ENCODE measurements at places on chromosomes 2 and 18. TPM values are rescaled to one million over a fixed set of nuclear protein-coding genes. Genes with fewer than 3 reads are reported as not detected.
A peak's percentile ranks its signal among the peaks of the same experiment; 100 is the strongest.

DNA sequence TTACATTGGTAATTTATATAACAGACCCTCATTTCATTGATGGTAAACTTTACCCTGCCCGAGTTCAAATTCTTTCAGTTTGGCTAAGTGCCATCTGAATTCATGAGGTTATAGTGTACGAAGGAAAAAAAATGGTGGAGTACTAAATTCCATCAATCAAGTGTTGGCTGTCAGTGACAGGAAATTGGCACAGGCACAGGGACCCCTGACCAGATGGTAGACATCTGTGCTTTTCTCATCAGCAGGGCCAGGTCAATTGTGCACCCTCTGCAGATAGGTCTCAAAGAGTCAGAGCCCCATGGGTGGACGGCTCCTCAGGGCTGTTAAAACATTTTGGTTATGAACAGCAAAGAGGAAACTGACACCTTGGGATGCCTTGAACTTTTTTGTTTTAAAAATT, 439.2 kb downstream of the SETBP1 start:
- H3K4me1 ChIP-seq: no peaks in the 10 kb centered on the region
- H3K36me3 ChIP-seq: no peaks in the 10 kb centered on the region
- no peak overlapping the region for H3K4me3 ChIP-seq
- no peak for DNase-seq
- no peaks in the 10 kb centered on the region for H3K27me3 ChIP-seq

DNA sequence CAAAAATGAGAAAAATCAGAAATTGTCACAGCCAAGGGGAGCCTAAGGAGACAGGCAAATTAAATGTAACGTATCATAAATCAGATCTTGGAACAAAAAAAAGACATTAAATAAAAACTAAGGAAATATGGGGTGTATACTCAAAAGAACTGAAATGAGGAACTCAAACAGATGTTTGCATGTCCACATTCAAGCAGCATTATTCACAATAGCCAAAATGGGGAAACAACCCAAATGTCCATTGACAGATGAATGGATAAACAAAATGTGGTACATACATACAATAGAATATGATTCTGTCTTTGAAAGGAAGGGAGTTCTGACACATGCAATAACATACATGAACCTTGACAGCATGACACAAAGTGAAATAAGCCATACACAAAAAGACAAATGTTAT, 155.8 kb upstream of the KLF7 start:
- no peak overlapping the region for H3K4me3 ChIP-seq
- H3K27me3 ChIP-seq: no peaks in the 10 kb centered on the region
- no peaks in the 10 kb centered on the region for H3K36me3 ChIP-seq
- peaks cover 17% of the 10 kb centered on the region for H3K4me1 ChIP-seq
- no peak for DNase-seq
- no peak overlapping the region for H3K27ac ChIP-seq

GRCh38 chr2:118865106-118865505, 17.7 kb upstream of the EN1 start:
- no peaks in the 10 kb centered on the region for H3K27me3 ChIP-seq
- no peak overlapping the region for H3K27ac ChIP-seq
- H3K36me3 ChIP-seq: no peaks in the 10 kb centered on the region
- H3K4me3 ChIP-seq: no peak overlapping the region
- peak; percentile 76 for DNase-seq
- H3K4me1 ChIP-seq: no peaks in the 10 kb centered on the region

DNA sequence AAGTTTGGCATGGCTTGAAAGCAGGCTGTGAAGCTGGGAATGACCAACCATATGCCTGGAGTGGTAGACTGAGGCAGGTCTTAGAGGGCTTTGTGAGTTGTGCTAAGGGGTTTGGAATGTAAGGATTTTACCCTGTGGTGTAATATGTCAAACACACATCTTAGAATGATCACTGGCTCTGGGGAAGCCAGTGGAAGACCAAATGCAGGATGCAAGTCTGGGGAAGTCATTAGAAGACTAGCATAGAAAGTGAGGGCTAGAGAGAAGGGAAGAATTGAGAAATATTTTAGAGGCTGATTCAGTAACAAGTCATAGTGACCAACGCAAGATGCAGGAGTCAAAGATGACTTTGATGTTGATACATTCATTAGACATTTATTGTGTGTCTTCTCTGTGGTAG, 3.5 kb upstream of the FHOD3 start:
- no peak overlapping the region for H3K4me3 ChIP-seq
- no peaks in the 10 kb centered on the region for H3K27me3 ChIP-seq
- no peak overlapping the region for H3K27ac ChIP-seq
- no peaks in the 10 kb centered on the region for H3K4me1 ChIP-seq
- no peaks in the 10 kb centered on the region for H3K36me3 ChIP-seq
- DNase-seq: no peak

CD207 gene
- total RNA-seq: not detected

MARS2 gene
- total RNA-seq: 22.6 TPM

COX7A2L gene
- 202 TPM for total RNA-seq

TUBB8B gene
- total RNA-seq: not detected

IL37 gene
- total RNA-seq: not detected
